ENCODE measurements at places on chromosomes 16 and 17.
A peak's percentile ranks its signal among the peaks of the same experiment; 100 is the strongest.

DNA sequence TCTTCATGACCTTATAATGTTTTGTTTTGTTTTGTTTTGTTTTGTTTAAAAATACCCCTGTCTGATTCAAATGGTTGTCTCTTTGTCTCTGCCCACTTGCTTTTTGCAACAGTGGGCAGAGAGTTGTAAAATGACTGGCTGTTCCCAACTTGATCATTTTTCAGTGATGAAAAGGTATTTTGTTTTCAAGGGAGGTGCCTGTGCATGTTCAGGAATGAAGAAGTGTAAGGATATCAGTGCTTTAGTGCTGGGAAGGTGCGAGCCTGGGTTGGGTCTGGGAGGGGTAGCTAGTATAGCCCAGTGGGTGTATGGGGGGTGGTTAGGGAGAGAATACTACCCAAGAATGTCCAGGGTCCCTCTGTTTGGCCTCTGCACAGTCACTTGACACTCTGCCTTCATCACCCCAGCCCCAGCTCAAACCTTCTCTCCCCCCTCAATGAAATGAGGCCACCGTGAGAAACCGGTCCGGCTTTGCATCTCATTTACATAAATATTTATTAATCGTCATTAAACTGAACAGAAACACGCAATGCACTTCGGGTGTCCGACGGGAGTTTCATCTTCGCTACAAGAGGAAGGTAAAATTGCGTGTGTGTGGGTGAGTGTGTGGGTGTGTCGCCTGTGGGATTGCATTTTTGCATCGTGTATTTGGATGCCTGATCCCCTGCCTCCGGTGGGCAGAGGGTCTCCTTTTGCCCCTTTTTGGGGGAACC, 4.3 kb downstream of the NEUROD2 start:
- no peak for DNase-seq

DNA sequence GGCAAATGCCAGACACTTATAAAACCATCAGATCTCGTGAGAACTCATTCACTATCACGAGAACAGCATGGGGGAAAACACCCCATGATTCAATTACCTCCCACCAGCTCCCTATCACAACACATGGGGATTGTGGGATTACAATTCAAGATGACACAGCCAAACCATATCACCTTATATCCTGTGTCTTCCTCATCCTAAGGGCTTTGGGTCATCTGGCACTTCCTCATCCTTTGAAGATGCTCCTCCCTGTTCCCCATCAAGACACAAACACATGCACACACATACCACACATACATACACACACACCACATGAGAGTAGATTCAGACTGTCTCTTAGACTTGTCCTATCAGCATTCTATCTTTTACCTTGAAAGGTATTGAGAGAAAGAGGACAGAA, 2.8 kb upstream of the PMFBP1 start:
- no peak for DNase-seq

GRCh38 chr17:78290721-78291120, 59.3 kb downstream of the TMEM235 start:
- DNase-seq: no peak

GRCh38 chr17:80585890-80586845, 41.5 kb downstream of the RPTOR start:
- no peak for DNase-seq

- DNase-seq: no peak
Measured at GRCh38 chr16:76345163-76345661, 68.0 kb downstream of the CNTNAP4 start.

DNA sequence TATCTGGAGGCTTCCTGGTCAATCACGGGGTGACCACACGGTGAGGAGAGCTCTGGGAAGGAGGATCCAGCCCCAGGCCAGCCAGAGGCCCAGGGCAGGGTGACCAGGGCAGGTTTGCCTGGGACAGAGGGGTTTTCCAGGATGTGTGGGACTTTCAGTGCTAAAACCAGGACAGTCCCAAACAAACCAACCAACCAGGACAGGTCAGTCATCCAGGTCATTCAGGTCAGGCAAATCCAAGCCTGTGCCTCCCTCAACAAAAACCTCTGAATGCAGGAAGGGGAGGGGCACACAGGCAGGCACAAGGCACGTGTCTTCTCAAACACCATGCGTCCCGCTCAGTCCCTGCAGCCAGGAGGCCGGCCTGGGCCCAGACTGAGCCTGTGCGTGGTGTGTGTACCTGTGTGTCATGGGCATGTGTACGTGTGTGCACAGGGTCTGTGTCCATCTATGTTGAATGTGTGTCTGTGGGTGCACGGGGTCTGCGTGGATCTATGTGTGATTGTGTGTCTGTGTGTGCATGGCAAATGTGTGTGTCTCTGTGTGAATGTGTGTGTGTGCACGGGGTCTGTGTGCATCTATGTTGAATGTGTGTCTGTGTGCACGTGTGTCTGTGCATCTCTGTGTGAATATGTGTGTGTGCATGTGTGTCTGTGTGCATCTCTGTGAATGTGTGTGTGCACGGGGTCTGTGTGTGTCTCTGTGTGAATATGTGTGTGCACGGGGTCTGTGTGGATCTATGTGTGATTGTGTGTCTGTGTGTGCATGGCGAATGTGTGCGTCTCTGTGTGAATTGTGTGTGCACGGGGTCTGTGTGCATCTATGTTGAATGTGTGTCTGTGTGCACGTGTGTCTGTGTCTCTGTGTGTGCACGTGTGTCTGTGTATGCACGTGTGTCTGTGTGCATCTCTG, 78.9 kb downstream of the RTN4RL1 start:
- DNase-seq: no peak

- DNase-seq: no peak
Measured at GRCh38 chr16:53087101-53087500, 32.3 kb downstream of the CHD9 start.

- DNase-seq: peak; percentile 91
Measured at GRCh38 chr16:1772908-1773702, at the start of gene MRPS34. MRPS34 (minus strand) TSS chr16:1773134; CDS start chr16:1773119, 15 bp downstream.

GRCh38 chr16:86638642-86639041, 60.3 kb downstream of the FOXL1 start:
- DNase-seq: no peak

DNA sequence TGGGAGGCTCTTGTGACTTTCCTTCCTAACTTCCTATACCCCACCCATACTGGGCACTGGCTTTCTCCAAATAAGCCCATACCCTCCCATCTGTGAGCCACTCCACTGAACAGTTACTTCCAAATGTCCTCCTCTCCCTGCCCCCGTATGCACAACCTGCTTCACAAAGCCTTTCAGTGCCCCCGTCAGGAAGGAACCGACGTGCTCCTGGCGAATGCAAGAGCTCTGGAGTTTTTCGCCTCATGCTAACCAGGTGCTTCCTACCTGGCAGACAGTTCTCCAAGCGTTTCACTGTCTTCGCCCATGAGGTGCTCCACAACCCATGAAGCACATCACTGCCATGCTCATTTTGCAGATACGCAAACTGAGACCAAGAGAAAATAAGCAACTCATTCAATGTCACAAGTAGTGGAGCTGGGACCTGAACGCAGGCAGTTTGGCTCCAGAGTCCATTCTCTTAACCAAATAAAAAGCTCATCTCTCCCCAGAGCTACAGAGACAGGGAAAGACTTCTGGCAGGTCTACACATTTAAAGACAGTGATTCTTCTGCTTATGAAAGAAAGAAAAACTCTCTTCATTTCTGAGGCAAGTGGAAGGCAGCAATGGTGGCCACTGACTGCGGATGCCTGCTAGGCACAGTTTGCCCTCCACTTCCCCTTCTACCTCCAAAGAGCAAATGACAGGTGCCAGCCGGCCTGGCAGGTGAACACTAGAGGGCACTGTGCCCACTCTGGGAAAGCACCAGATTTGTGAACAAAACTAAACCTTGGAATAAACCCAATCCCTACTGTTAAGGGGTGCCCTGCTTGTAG, 23.8 kb downstream of the SPHK1 start:
- peak; percentile 68 for DNase-seq

GRCh38 chr16:1567988-1568387, 34.5 kb downstream of the TMEM204 start:
- no peak for DNase-seq

GRCh38 chr16:56610609-56611111, 2.3 kb downstream of the MT2A start:
- DNase-seq: no peak

DNA sequence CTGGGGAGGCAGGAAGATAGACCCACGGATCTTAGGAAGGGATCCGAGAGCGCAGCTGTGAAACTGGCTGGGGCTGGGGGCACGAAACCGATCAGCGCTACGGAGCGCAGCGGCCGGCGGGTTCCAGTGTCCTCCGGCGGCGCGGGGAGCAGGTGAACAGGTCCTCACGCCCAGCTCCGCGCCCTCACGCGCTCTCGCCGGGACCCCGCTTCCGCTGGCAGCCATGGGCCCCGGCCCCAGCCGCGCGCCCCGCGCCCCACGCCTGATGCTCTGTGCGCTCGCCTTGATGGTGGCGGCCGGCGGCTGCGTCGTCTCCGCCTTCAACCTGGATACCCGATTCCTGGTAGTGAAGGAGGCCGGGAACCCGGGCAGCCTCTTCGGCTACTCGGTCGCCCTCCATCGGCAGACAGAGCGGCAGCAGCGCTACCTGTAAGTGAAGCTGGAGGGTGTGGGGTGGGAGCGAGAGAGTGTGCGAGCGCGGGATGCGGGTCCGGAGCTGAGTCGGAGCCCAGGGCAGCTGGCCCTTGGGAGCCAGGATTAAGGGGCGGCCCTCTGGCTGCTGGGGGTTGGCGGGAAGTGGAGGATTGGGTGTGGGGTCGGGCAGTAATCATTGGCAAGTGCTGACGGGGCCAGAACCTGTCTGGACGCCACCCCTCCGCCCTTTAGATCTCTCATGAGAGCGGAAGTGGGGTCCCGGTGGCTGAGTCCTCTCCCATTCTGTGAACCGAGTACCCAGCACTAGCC, 479 bp downstream of the ITGA3 start:
- peak; percentile 56 for DNase-seq

DNA sequence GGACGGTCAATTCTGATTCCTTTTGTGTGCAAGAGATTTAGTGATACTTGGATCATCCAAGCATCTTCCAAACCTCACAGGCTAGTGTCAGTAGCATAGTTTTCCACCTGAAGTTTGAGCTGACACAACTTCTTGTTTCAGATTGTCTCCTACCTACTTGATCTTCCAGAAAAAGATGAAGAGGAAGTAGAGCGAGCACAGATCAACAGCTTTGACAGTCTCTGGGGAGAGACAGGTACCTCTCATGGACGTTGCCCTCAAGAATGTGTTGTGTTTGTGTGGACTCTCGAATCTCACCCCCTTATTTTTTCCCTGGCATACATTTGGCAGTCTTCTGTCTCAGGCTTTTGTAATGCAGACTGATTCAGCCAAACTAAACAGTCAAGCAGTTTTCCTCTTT, 47.4 kb downstream of the CYB561 start:
- DNase-seq: no peak

DNA sequence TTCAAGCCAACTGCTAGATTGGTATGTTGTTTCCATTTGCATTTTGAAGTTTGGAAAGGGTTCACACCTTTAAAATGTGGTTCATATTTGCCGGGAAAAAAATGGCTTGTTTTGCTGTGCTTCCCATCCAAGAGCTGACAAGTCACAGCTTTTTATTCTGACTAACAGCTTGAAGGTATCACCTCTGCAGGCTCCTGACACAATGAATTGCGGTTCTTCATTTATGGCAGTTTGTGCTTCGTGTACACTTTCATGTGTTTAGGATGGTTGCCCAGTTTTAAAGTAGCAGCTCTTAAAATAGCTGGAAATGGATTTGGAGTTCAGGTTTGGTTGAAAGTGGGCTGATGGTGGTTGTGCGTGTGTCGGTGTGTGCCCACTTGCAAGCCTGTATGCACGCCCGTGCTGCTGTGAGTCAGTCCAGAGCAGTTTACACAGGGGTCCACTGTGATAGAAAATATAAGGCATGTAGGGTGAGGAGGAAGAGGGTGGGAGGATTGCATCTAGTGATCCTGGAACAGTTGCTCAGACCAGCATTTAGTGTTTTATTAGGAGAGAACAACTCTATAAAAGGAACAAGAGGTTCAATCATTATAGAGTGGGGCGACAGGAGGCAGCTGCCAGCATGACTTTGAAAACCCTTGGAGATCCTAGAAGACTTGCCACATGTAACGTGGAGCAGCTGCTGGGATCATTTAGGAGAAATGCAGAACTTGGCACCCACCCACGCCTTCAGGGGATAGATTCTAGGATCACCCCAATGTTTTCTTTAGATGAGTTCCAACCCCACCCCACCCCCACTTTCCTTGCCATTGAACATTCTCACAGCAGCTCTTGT, 108.0 kb upstream of the TBX2 start:
- no peak for DNase-seq

GRCh38 chr17:56274491-56274890, 121.2 kb downstream of the ANKFN1 start:
- no peak for DNase-seq

DNA sequence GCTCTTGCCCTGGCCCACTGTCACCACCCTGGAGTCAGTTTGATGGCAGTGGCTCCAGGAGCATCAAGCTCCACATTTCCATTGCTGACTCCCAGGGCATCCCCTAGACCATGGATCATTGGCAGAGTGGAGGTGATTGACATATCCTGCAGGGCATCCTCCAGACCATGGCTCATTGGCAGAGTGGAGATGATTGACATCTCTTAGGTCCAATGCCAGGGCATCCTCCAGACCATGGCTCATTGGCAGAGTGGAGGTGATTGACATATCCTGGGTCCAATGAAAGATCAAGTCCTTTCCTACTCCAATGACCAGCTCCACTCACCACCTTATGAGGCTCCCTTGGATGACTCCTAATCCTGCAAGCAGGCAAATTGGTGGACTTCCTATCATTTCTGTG, 174.3 kb upstream of the NLRP1 start:
- DNase-seq: no peak

DNA sequence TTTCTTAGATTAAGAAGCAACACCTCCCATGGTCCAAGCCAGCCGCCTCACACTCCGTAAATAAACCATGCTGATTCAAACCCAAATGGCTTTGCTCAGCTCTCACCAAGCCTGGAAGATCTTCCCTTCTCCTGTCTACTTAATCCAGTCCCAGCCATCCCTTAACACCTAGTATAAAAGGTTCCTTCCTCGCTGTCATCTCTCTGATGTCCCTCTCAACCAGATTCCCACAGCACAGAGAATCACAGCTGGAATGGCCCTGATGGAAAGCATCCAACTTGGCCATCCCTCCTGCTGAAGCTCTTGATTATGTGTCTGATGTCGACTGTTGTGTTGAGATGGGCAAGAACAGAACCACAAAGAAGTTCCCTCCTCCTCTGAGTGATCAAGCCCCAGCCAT, 50.6 kb upstream of the ADCY9 start:
- no peak for DNase-seq

GRCh38 chr16:17277981-17278381, 192.8 kb downstream of the XYLT1 start:
- no peak for DNase-seq

DNA sequence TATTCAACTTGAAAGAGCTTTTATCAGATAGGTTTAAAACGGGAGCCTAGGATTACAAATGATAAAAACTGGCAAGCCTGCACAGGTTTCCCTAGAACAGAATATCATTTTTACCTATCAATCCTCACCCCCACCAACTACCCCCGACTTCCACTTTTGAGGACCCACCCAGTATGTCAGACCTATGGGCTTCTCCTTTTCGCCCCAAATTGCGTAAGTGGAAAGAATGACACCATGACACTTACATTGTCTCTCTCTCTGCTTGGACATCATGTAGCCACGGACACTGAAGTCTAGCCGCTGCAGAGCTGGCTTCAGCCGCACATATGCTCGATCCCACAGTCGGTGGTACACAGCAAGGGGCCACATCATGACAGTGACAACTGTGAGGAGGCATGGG, 7.4 kb upstream of the PSMC3IP start:
- no peak for DNase-seq

GRCh38 chr16:22189473-22190080, 16.5 kb upstream of the EEF2K start:
- no peak for DNase-seq

Measured in LoVo (cell line).